ENCODE measurements at places on chromosomes 3 and 15.

GRCh38 chr3:126886217-126886616, 96.7 kb upstream of the PLXNA1 start:
- DNase-seq, result no peak

DNA sequence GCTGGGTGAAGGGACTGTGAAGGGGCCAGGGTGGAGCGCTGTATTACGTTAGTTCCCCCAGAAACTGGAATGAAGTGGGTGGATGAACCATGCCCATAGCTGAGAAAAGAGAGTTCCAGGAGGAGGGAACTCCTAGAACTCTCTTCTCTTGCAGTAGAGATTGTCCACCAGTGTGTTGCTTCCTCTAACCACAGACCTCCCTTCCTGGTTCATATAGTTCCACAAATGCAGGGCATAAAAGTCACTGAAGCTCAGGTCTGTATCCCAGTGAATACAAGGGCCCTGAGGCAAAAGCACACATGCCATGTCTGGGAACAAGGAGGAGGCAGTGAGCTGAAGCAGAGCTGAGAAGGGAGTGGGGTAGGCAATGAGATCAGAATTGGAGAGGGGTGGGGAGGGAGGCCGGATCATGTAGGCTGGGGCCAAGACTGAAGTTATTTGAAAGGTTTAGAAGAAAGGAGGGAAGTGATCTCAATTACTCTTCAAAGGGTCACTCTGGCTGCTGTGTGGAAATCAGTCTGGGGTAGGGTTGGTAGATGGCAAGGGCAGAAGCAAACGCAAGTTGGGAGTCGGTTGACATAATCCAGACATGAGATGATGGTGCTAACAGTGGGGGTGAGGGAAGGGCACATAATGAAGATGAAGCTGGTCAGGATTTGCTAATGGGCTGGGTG, 6.5 kb downstream of the A4GNT start:
- no peak for DNase-seq

DNA sequence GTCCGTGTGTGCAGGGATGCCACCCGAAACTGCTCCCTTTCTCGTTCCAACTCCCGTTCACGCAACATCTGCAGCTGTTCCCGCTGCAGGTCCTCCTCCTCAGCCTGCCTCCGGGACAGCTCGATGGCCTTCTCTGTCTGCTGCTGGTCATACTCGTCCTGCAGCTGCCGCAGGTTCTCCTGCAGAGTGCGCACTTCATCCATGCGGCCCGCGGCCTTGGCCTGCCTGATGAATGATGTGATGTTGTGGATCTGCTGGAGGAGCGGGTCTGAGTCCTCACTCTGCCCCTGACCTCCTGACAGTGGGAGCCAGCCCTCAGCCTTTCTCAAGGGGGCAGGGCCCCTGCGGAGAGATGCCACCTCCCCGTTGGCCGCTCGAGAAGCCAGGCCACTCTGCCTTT, 9.4 kb upstream of the MRPS25 start:
- no peak for DNase-seq

DNA sequence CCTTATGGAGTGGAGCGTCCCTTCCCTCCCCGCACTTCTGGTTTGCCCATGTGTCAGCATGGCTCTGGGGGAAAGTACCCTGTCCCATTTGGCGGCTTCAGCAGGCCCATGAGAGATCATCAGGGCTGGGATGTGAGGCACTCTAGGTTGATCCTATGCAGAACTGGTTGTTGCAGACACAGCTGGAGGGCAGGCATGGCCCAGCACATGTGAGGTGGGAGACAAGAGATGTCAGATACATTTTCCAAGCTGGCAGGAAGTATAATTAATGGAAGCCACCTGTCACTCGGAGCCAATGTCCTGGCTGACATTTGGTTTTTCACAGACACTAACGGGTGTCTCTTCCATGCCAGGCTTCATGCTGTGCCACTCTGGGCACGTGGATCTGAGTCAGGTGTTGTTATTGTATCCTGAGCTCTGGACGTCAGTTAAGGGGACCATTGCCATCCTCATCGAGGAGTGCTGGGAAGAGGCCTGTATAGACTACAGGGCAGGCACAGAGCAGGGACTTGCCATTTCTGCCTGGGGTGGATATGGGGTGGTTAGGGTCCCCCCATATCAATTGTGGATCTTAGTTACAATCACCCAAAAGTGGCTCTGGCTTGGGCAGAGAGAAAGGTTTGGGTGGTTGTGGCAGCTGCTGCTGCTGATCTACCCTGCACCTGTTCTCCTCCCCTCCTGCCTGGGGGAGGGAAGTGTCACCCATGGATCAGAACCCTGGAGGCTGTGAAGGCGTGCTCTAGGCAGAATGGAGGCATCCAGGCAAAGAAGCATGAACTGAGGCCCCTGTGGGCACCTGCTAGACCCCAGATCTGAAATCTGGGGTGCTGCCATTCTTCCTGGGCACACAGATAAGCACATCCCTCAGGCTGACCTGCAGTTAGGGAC, 140.7 kb downstream of the FBLN2 start:
- no peak for DNase-seq

DNA sequence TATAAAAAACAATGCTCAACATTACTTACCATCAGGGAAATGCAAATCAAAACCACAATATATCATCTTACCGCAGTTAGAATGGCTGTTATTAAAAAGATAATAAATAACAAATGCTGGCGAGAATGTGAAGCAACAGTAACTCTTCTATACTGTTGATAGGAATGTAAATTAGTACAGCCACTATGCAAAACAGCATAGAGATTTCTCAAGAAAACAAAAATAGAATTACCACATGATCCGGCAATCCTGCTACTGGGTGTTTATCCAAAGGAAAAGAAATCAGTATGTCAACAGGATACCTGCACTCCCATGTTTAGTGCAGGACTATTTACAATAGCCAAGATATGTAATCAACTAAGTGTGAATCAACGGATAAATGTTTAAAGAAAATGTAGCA, 48.1 kb downstream of the ADAM10 start:
- no peak for DNase-seq

GRCh38 chr15:82159922-82160321, 102.6 kb downstream of the EFL1 start:
- no peak for DNase-seq

GRCh38 chr3:50573566-50574443, 4.5 kb downstream of the HEMK1 start:
- DNase-seq, result no peak

GRCh38 chr15:54836052-54836795, 360.5 kb downstream of the RSL24D1 start:
- DNase-seq, result no peak

DNA sequence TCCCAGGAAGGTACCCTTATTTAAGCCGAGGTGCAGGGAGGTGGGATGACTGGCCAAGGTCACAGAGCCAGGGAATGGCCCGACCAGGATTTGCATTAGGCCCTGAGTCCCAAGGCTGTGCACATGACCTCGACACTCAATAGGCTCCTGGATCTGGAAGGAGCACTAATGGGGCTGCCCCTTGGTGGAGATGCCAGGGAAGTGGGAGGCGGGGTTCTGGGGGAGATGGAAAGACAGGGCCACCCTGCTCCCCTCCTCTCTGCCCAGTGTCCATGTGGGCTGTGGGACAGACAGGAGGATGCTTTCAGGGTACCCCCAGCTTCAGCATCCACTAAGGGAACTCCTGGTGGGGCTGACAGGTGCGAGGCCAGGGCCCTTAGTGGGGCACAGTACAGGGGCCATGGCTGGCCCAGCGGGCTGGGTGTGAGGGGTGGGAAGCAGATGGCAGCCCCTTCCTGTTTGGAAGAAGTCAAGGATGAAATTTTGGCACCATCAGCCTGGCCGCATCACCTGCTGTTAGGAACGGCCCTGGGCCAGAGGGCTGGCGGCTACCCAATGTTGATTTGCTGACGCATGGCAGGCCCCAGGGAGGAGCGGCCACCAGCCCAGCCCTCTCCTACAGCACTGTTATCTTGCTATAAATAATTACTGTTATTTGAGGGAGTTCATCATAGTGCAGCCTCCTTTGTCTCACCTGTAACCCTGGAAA, 37.3 kb downstream of the ATP2B2 start:
- DNase-seq, result no peak

DNA sequence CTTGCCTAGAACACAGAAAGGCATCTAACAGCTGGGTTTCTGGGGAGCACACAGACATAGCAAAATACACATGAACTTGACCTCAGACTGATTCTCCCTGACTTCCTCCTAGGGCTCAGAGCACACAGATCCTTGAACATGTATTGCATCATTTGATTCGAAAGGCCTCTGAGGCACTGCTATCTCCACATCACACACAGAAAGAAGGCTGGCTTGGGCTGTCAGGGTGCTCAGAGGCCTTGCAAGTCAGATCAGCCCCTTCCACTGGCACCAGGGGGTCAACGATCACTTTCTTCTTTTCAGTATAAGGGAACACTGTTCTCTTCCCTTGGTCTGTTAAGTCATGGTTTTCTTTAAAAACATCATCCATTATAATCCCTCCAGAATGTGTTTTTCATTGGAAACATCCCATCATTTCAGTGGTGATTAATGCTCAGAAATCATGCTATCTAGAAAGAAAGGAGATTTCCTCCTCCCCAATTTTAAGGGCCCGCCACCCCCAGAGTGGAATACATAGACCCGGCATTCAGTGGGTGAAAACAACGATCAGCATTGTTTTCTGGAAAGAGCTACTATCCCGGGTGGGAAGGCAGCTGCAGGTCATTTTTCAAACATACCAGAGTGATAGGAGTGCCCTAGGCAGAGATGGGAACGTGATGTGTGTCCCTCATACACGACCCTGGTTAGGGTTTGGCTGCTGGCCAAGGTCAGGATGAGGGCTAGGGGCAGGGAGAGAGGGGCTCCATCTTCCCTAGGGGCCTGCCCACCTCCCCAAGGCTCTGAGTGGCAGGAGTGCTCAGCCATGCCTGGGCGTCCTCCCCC, 253.3 kb upstream of the LYSMD4 start:
- no peak for DNase-seq

GRCh38 chr3:39272191-39272590, 7.6 kb downstream of the CX3CR1 start:
- no peak for DNase-seq

GRCh38 chr15:96087180-96087884, 243.2 kb upstream of the NR2F2 start:
- DNase-seq, result no peak

- no peak for DNase-seq
These were observed 56.2 kb upstream of the DLG1 start for GRCh38 chr3:197354568-197355001.

GRCh38 chr3:150540297-150540696, 6.0 kb downstream of the SERP1 start:
- DNase-seq, result no peak

DNA sequence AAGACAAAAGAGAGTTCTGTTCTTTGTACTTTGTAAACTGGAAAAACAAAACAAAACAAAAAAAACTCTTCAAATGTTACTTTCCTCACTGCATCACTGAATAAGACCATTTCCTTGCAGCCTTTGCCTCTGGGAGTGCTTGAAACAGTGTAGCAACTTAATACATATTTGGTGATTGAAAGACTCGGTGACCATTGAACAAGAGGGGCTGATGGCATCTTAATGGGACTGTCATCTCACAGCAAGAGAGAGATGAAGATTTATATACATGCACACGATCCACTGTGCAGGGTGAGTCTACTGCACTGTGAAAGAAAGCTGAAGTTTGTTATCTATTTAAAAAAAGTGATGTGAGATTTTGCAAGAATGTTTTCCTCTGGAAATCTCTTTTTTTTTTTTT, 111.9 kb upstream of the KLHL25 start:
- DNase-seq, result no peak

- DNase-seq, result no peak
These were observed 1.3 kb upstream of the KLHL40 start for GRCh38 chr3:42683875-42684598.

DNA sequence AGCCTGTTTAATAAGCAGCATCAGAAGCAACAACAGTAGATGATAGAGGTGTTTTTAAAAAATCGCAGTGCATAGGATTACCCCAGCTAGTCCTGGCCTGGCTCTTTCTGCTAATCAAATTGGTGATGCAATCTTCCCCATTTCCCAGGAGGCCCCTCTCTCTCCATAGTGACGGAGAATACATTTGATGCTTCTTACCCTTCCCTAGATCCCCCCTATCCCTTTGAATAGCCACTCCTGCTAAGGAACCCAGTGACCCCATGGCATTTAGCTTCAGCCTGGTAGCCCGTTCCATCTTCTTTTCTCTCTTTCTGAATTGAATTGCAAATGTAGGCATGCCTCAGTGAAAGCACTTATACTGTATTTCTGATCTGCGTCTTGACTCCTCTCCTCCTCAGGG, 223.6 kb upstream of the GAP43 start:
- DNase-seq, result no peak

DNA sequence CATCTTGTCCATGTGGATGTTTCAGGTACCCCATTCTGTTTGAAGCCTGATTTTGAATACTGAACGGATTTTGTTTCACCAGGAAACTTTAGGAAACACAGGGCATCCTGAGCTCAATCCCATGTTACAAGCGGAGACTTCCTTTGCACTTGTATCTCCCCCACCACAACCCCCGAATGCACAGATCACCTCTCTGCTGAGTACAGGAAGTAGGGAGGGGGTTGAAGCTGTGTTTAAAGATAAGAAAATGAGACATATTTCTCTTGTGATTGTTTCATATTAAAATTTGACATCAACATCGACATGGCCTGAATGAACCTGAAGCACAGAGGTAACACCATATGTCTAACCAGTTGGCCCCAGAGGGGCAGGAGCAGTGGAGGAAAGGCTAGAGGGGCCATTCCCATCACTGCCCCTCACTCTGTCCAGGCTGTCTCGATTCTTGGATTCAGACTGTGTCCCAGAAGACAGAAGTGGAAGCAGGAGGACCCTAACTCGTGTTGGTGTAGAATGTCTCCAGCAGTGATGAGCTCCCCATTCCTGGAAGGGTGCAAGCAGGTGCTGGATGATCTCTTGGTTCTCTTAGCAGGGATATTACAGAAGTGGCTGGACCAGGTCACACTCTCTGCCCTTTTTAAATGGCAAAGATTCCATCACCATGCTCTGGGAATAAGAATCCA, 59.6 kb upstream of the IQSEC1 start:
- DNase-seq, result no peak

- DNase-seq, result no peak
These were observed 102.7 kb downstream of the SLCO3A1 start for GRCh38 chr15:91956026-91956723.

- DNase-seq, result no peak
These were observed 37.4 kb upstream of the DCP1A start for GRCh38 chr3:53384465-53385423.

DNA sequence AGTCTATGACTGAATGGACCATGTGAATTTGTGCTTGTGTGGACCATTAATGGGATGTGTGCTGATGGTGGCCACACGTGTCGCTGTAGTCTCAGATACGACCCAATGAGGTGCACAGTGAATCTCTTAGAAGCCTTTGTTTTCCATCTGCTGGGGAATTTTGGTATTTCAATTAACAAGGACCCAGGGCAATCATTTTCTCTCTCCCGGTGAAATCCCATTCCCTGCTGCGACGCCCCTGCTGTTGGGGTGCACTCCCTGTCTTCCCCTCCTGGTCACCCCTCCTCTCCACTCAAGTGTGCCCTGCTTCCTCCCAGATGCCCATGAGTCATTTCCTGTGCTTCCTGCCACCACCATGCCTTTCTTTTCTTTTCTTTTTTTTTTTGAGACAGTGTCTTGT, 32.7 kb downstream of the EBLN2 start:
- no peak for DNase-seq

GRCh38 chr3:128080323-128081080, 28.3 kb downstream of the SEC61A1 start:
- no peak for DNase-seq

All from naive B cell (primary cell).